Activated CD4-positive, alpha-beta T cell treated with anti-CD3 and anti-CD28 coated beads, Interleukin-2, Interleukin-6, amounts not matched to agents 100 ng/mL and 50 ng/mL, durations not matched to agents 16 hours and 8 hours (primary cell): ENCODE measurements at places on chromosomes 1 and 21.

DNA sequence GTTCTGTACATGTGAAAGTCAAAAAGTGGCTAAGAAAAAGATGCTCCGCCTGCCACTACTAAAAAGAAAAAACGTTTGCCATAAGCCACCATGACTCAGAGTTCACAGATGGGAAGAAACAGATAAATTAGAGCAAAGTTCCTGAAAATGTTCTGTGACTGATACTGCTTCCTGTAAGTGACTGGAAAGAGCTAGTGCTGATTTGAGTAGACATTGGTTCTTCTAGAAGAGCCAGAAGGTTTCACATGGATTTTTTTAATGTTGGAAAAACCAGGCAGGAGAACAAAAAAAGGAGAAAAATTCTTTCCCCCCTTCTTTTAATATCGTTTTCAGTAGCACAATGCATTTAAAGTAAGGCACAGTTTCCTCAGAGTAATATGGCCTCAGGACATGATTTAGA is 221.4 kb downstream of the HLX start:
- DNase-seq: peak; percentile 23

DNA sequence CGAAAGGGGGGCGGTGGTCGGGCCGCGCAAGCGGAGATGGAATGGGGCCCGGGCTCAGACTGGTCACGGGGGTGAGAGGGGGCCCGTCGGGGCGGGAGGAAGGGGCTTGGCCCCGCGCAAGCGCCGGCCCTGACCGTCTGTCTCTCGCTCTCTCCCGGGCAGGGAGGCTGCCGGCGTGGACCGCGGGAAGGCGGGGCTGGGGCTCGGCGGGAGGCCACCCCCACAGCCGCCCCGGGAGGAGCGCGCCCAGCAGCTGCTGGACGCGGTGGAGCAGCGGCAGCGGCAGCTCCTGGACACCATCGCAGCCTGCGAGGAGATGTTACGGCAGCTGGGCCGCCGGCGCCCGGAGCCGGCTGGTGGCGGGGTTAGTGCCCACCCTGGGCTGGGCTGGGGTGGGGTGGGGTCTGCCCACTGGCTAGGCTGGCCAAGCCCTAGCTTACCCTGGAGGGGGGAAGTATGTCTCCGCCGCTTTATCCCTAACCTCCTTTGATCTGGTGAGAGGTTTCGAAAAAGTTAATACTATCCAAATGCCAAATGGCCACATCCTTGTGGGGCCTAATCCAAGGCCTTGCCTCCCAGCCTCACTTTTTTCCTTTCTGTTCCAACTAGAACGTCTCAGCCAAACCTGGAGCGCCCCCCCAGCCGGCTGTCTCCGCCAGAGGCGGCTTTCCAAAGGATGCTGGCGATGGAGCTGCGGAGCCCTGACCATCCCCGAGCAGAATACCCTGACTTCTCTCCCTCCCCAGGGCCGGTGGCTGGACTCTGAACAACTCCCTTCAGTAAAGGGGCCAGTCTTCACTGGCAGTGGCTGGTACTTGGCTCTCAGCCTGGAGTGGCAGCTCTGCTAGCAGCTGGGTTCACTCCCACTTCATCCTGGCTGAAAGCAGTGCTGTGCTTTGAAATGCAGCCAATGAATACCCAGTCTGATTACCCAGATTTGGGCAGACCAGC is 636 bp upstream of the YRDC start:
- peak; percentile 62 for DNase-seq

- no peak for DNase-seq
Observed at GRCh38 chr1:108100148-108100547, 100.0 kb downstream of the SLC25A24 start.

- DNase-seq: no peak
Observed at GRCh38 chr1:230163205-230163604, 96.2 kb downstream of the GALNT2 start.

DNA sequence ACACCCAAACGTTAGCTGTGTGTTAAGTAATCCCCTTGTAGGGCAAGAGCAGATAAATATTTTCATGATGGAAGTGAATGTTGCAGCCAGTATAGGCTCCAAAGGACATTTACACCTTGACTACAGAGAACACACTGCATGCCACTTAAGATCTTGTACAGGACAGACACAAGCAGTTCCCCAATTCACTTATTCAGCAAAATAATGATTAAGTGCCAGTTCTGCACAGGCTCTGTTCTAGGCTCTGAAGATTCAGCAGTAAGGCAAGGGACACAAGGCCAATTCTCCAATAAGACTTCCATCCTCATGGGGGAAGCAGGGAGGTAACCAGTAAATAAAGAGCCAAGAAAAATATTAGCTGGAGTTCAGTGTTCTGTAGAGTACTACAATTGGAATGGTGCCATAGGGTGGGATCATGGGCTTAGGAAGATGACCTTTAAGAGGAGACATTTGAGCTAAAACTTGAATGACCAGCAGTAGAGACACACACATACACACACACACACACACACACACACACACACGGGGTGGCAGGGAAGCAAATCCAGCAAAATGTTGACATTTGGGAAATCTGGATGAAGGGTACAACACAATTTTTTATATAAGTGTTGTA is 199.9 kb upstream of the JUN start:
- DNase-seq: no peak

- DNase-seq: no peak
Observed at GRCh38 chr21:32015461-32016139, 142.8 kb downstream of the HUNK start.

DNA sequence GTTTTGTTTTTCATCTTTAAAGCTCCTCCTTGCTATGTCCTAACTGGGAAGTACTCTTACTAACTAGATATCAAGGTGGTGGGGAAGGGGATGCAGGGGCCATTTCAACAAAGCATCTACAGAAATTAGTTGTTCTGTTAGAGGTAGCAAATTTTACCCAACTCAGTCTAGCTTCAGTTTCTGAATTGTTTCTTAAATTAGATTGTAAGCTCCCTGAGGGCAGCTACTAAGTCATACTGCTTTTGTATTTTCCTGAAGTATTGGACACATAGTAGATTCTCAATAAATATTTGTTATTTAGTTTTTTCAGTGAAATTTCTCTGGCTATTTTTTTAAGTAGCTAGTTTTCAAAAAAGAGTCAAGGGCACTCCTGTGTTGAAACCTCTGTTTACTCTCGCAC is 1.8 kb downstream of the UBAP2L start:
- DNase-seq: no peak

DNA sequence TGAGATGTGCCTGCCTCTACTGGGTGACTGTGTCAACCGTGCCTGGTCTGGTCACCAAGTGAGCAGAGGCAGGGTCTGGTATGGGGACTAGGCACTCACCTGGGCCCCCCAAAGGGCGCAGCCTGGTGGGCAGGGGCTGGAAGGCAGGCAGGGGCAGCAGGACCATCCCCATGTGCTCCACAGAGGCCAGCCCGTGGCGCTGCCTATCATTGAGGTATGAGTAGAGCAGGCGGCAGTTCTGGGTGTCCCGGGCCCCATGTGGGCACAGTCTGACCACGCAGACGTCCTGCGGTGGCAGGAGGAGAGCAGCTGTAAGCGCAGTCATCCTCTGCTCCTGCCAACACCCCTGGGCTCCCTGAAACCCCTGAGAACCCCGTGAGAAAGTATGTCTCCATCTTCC is 23.7 kb downstream of the SPOCD1 start:
- DNase-seq: no peak

GRCh38 chr1:176494436-176494835 is 31.5 kb downstream of the PAPPA2 start:
- DNase-seq: no peak

GRCh38 chr1:169914531-169914930 is 20.8 kb upstream of the SCYL3 start:
- DNase-seq: peak; percentile 61

DNA sequence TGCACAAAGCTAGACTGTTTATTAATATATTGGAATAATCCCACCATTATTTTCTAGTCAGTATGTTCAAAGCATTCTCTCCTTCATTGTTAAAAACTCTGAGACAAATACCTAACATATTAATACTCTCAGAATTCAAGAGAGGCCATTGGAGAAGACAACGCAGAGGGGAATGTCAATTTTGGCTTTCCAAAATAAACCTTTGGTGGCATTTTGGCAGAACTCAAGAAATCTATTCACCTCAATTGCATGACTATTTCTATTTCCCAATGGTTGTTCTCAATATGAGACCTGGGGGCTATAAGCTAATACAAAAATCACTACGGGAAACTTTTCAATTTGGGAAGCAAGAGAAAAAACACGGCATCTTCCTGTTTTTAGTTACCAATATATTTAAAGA is 58.5 kb downstream of the RUSC1 start:
- no peak for DNase-seq
